CD4-positive, alpha-beta T cell treated with Interleukin-6 at 100 ng/mL for 8 hours (primary cell): ENCODE measurements at places on chromosomes 11 and 22.

GRCh38 chr11:134913391-134913790 lies 501.3 kb upstream of the B3GAT1 start:
- no peak for DNase-seq

GRCh38 chr11:105935791-105936190 lies 86.2 kb downstream of the MSANTD4 start:
- DNase-seq = no peak

DNA sequence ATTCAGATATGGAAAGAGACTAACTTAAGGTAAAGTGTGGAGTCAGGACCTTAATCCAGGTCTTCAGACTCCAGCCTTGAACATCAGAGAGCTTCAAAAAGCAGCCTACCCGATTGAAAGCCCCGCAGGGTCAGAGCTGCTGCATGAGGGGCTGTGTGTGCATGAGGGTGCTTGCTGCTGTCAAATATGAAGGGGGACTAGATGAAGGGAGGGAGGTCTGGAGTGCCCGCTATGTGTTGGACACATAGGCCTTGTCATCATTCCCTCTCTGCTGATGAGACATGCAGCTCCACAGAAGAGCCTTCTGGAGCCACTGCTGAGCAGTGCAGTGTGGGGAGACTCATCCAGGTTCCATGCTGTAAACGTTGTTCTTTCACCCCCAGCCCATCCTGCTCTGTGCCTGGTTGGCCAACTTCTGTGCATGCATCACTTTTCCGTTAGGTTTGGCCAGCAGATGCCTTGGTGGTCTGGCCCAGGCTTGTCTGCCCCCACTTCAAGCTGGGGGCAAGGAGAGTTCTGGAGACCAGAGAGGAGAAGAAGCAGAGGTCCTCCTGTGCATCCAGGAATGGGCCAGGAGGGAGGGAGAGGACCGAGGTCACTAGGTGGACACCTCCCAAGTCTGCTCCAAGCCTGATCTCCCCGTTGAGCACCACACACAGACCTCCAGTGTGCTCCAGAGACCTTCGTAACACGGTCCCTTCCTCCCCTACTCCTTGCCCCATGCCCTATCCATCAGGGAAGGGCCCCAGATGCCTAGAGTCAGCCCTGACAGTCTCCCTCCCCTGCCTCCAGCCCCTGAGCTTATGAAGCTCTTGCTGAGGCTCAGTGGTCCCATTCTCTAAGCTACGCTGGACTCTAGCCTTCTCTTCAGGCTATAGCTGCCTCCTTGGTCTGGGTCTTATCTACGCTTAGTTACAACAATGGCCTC lies 32.0 kb downstream of the LRRC32 start:
- no peak for DNase-seq

DNA sequence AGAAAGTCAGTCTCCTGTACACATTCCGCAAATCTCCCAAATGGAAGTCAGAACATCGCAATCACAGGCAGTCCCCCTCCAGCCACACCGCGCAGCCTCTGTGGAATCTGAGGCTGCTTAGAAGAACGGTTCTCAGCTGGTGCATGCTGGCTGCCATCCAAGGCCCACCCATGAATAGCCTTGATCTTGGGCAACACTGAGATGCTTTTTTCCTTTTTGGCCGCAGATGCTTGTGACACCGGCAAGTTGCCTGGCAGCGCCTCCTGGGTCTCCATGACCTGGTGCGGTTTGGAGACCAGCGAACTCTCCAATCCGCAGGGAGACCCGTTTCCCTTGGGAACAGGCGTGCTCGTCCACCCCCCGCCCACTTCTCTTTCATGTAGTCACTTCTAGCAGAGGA lies 26.3 kb upstream of the PHF21B start:
- no peak for DNase-seq

DNA sequence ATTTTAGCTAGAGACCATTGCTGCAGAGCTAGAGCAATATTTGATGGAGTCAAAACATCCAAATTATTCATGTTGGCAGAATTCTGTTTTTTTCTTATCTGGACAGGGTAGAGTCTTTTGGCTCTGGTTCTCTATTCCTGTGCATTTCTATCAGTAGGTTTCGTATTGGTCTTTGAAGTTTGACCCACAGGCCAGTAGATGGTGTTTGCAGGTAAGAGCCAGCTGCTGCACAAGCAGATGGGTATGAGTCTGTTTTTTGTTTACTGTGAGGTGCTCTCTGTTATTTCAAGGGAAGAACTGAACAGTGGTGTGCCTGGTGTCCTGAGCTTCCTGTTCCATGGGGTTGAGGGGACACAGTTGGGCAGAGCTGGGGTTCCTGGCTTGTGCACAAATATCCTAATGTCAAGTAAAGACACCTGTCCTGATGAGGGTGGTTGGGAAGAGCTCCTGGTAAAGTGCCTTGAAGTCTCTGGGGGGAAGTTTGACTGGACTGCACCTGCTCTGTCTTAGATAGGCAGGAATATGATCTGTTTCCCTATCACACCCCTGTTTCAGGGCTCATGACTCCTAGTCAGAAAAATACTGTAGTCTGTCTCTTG lies 34.0 kb upstream of the SLC22A25 start:
- no peak for DNase-seq

DNA sequence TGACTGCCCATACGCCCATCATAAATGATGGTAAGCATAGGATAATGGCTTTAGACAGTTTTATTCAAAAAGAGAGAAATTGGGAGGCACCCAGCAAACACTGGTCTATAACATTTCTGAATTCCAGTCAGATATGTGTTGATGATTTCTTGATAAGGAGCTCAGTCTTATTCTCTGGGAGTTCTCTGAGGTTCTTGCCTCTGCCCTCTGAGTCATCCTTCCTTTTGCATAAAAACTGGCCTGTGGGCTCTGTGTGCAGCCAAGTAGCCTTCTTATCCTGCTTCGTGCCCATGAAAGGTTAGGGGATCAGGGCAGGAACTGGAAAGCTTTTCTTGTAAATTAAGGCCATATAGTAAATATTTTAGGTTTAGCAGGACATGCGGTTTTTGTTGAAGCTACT lies 48.9 kb downstream of the FAR1 start:
- DNase-seq = no peak

GRCh38 chr22:49523374-49524008 lies 304.2 kb downstream of the BRD1 start:
- DNase-seq = no peak

- no peak for DNase-seq
Observed at GRCh38 chr22:47125603-47126002, 363.2 kb downstream of the TBC1D22A start.

DNA sequence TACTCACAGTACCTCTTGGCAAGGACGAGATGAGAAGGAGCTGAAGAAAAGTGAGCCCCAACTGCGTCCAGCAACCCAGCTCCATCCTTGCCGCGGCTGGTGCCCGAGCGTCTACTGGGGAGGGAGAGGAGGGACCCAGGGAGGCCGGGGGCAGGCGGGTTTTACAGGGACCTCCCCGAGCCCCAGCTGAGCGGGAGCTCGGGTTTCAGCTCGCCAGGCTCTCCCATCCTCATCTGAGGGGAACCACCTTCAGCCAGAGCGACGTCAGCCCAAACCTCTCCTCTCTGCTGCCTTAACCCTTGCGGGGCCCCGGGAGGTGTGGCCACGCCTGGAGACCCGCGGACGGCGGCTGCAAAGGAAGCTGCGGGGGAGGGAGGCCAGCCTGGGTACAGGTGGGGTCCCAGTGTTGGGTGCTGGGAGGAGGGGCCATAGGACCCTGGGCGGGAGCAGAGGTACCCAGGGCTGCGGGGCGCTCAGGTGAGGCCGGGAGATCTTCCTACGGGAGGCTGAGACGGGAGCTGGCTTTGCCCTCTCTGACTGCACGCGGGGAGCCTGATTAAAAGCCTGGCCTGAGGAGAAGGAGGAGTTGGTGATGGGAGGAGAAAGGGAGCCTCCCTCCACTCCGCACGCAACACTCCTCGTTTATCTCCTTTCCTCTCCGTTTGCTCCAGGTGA lies at the start of gene PAMR1:
Gene PAMR1, minus strand, starts transcription at position 116 of the 675 bp plus-strand sequence. Its CDS starts 31 bp downstream, at position 85.
- DNase-seq = no peak
